Activated CD4-positive, alpha-beta T cell treated with anti-CD3 and anti-CD28 coated beads, Interleukin-2, amount 50 U/mL, for 4 hours (primary cell): ENCODE measurements at places on chromosomes 2 and 18.

- DNase-seq = no peak
These were observed 62.3 kb upstream of the STON1 start for GRCh38 chr2:48467637-48468036.

DNA sequence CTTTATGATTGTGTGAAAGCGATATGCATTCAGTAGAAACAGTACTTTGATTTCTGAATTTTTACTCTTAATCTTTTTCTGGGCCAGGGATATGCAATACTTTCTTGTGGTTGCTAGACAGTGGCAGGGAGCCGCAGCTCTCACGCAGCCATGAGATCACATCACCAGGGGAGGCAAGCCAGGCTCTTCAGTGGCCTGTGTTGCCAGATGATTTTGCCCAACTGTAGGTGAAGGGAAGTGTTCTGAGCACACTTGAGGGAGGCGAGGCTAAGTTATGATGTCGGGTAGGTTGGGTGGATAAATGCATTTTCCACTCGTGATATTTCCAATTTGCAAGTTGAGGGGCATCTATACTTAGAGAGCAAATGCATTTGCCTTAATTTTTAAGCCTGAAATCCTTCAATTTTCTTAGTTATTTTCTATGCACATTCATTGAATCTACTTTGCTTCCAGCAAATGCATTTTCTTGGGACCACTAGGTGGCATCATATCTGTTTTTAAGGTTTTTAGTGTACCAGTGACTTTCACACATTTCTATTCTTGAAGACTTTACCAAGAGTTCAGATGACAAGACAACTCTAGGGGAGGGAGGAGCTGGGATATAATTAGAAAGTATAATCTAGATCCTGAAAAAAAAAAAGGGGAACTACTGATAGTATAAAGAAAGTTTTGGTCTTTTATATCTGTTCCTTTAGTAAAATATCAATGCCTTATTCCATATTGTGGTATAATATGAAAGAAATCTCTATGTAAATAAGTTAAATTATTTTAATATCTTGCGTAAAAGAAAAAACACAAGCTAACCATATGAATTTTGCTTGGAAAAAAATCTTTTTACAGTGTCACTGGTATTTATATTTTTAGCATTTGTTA lies 643.3 kb downstream of the SOCS6 start:
- no peak for DNase-seq

DNA sequence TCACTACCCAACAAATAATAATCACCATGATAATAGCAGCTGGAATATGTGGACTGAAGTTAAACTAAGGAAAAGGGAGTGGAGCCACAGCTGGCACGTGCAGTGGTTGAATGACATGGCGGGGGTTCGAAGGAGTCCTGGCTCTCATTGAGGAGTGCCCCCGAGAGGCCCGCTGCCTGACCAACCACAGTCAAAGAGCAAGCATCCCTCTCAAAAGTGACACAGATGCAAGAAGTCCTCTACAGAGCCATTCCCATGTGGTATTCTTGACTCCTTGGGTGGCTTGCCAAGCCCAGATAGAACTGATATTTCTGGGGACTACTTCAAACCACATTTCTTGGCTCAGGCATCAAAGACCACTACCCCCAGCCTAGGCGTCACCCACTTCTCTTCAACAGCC lies 405.1 kb downstream of the TNS1 start:
- no peak for DNase-seq

GRCh38 chr2:117763804-117764203 lies 50.7 kb upstream of the DDX18 start:
- DNase-seq = no peak

DNA sequence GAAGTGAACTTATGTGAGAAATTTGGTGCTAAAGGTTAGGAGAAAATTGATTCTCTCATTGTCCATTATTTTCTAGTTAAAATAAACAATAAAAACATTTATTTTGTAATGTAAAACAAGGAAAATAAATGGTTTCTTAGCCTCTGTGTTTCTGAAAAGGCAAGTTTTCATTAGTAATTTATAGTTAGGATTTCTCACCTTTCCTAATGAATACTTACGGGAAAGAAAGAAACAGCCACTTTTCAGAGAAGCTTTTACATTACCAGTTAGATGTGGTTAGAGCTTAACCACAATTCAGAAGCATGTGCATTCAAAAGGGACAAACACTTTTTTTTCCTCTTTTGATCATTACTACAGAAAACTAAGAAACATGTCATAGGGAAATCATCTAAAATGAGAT lies 18.8 kb downstream of the NEMP2 start:
- DNase-seq = no peak

- no peak for DNase-seq
These were observed 56.2 kb upstream of the ROCK1 start for GRCh38 chr18:21167641-21168377.

DNA sequence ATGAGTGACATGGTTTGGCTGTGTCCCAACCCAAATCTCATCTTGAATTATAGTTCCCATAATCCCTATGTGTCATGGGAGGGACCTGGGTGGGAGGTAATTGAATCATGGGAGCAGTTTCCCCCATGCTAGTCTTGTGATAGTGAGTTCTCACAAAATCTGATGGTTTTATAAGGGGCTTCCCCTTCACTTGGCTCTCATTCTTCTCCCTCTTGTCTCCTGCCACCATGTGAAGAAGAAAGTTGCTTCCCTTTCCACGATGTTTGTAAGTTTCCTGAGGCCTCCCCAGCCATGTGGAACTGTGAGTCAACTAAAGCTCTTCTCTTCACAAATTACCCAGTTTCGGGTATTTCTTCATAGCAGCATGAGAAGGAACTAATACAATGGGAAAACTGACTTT lies 14.0 kb downstream of the DNAH7 start:
- DNase-seq = no peak

GRCh38 chr2:226581661-226582060 lies 218.0 kb downstream of the IRS1 start:
- DNase-seq = no peak

GRCh38 chr2:170925923-170926322 lies 3.1 kb upstream of the GORASP2 start:
- DNase-seq = no peak

DNA sequence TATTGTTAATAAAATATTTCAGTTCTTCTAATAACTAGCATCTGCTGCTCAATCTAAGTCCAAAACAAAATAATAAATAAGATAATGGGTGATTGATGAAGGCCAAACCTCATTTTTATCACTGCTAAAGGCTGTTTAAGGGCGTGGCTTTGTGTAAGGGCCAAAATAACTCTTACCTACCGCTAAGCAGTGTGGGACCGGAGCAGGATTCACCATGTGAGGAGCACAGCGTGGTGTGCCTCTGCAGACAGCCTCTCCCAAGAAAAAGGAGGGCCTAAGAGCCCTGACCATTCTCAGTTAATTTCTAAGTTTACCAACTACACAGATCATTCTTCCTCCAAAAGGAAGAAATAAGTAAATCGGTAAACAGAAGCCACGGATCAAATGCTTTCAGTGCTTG lies 353.7 kb downstream of the ARL6IP6 start:
- no peak for DNase-seq

DNA sequence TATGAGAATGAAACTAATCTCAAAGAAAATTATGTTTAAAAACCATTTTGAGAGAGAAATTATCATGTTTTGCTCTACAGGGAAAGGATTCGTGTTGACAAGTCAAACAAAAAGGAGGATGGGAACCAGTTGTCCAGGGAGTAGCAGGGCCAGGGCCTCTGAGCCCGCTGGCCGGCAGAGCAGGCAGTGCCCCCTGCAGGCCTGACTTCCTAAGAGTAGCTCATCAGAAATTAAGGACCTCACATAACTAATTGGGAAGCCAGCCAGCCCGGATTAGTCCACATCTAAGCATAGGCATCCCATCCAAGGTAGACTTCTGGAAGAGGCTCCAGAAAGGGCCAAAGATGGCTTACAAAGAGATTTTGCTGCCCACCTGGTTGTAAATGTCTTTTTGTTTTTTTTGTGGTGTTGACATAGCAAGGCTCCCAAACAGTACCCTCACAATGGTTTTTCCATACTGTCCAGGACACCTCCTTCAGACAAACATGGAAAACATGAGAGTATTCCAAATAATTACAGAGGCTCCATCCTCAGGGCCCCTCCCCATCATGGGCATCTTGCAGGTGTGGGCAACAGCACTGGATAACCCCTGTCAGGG lies 241.2 kb upstream of the TANK start:
- DNase-seq = no peak

GRCh38 chr2:85164145-85164569 lies 31.0 kb downstream of the TCF7L1 start:
- DNase-seq = no peak

GRCh38 chr2:174778085-174778981 lies 14.1 kb upstream of the CHRNA1 start:
- DNase-seq = peak; percentile 47

DNA sequence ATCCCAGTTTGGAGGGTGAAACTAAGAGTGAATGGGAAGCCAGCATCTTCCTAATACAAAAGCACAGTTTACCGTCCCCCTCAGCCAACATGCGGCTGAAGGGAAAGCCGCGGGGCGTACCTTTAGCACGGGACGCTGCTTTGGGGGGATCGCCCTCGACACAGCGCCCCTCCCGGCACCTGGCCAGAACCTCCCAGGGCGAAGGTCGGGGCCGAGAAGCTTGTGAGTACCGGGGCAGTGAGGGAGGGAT lies at the start of gene METTL8:
TSS of gene METTL8 (minus strand) at position 228 of the 250 bp plus-strand sequence. CDS start 41,805 bp downstream, outside the sequence.
- DNase-seq = no peak

- no peak for DNase-seq
These were observed 243.1 kb upstream of the FANCL start for GRCh38 chr2:58484221-58484620.

DNA sequence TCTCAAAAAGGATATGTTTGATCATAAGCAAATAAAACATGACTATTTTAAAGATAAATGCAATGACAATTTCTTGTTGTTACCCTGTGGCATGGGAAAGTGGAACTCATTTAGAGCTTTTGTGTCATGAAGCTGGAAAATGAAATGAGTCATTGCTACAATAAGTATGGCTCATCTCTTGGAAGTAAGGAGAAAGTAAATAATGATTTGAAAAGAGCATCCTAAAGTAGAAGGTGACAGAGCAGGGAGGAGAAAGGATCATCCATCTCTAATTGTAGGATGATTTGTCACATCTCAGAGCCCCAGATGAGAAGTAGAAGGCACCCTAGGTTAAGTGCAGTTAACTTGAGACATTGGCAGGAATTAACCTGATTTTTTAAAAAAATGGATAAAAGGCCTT lies 200.5 kb downstream of the CPS1 start:
- DNase-seq = no peak

DNA sequence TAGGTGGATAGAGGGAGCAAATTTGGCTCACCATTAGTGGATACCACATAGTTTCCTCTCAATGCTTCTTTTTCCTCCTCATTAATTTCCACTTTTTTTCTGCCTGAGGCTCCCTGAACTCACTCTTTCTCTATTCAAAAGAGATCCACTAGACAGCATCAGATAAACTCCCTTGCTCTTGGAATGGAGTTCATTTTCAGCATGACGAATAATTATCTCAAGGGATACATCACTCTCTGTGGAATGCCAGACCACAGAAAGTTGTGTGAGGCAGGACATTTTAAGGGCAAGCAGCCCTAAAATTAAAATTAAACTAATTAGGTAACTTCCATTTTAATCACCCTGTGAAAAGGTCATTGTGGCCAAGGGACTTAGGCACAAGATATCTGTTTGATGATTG lies 1920.1 kb upstream of the CELF4 start:
- DNase-seq = no peak

DNA sequence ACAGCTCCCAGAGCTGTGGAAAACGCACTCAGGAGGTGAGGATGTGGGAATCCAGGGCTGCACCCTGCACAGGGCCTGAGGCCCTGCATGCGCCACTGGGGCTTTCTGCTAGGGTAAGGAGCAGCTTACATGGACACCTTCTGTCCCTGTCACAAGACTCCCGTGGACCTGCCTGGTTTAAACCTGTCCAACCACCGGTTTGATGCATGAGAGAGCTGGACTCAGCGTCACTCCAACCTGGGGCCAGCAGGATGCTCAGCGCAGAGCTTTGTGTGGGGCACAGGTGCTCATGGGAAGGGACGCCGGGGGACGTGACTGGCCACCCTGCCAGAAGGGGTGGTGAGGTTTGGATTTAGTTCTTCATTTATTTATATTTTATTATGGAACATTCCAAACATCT lies 24.2 kb downstream of the SNORC start:
- DNase-seq = no peak

GRCh38 chr2:635687-636621 lies 41.3 kb downstream of the TMEM18 start:
- no peak for DNase-seq

GRCh38 chr2:33437297-33437696 lies 39.2 kb upstream of the RASGRP3 start:
- no peak for DNase-seq

DNA sequence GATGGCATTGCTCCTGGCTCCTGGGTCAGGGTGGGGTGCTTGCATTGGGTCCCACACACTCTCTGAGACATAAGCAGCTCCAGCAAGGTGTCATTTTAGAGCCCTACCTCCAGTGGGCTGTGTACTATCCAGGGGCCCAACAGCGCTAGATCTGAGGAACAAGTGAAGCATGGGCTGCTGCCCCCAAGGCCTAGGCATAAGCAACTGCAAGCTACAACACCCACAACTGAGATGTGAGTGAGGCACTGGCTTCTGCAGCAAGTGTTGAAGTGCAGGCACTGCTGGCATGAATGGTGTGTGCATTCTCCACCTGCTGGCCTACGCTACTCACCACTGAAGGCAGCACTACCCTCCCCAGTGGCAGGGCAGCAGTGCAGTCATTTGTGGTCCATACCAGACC lies 81.0 kb upstream of the STK39 start:
- no peak for DNase-seq

GRCh38 chr2:171512014-171512413 lies 10.3 kb upstream of the CYBRD1 start:
- no peak for DNase-seq
